ENCODE measurements at places on chromosomes 13 and 19. TPM values are rescaled to one million over a fixed set of nuclear protein-coding genes. Genes with fewer than 3 reads are reported as not detected.

DNA sequence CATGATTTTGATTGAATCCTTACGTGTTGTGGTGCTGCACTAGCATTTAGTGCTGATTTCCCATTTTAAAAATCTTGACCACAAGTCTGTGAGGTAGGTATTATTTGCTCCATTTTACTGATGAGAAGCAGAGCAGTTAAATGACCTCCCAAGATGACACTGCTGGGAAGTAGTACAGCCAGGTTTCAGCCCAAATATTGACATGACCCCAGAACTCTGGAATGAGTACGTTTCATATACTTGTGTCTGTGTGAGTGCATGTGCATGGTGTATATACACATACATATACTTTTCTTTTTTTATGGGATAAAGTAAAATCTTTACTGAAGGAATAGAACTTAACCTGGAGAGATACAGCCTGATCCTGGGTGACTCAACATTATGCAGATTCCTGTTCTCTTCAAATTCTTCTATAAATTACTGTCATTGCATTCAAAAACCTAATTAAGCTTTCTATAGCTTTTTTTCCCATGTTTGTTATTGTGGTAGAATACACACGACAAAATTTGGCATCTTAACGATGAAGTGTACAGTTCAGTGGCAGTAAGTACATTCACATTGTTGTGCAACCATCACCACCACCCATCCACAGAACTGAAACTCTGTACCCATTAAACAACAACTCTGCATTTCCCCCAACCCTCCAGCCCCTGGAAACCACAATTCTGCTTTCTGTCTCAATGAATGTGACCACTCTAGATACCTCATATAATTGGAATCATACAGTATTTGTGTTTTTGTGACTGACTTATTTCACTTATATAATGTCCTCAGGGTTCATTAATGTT is 311.9 kb downstream of the MTUS2 start:
- DNase-seq, result no peak

RDH13 gene
- 24.4 TPM for total RNA-seq

DNA sequence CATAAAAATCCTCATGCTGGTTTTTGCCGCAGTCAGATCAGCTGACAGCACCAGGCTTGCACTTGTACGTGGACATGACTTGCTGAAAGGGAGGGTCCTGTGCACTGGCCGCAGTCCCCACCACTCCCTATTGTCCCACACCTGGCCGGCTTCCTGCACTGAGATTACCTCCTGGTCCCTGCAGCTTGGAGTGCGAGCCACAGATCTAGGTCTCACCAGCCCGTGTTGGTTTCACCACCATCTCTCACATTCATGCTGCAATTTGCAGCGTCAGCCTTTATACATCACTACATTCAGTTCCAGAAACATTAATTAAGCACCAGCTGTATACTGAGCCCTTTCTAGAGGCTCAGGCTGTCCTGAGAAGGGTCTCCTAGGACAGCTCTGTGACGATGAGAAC is 15.0 kb upstream of the CD22 start:
- DNase-seq, result no peak

CALM3 gene
- 202 TPM for total RNA-seq

MAP2K2 gene
- 221 TPM for total RNA-seq

DNA sequence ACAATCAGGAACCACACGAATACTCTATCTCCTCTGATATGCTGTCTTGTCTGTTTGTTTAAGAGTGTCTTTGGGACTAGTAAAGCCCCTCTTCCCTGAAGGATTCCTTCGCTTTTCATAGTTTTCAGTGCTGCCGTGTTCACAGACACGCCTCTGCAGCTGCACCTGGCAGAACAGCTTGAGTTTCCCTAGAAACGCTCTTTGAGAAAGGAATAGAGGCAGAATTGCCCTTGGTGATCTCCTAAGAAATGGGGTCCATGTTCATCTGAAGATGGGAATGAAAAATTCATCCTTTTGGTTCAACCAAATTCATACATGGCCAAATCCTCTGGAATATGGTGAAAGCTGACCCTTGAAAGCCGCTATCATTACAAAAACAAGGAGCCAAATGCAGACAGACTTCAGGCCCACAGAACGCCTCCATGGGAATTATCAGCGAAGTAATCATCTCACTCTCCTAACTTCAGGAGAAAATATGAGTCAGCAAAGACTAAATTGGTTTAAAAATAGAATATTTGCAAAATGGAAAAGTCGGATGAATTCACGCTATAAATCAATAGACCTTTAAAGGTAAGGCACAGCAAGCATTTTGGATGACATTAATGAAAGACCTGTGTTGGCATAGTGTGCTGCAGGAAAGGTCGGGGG is 5.5 kb downstream of the SACS start:
- no peak for DNase-seq

C1QTNF9 gene
- total RNA-seq, result 0.10 TPM

- DNase-seq, result peak; percentile 96
These were observed 32.8 kb downstream of the TMEM161A start for GRCh38 chr19:19105365-19106055.

NXNL1 gene
- not detected for total RNA-seq

KIR2DL3 gene
- not detected for total RNA-seq

- DNase-seq, result no peak
These were observed 82.0 kb downstream of the SLC10A2 start for GRCh38 chr13:102984210-102984609.

- no peak for DNase-seq
These were observed 189.1 kb downstream of the FGF14 start for GRCh38 chr13:102212729-102213128.

WDR88 gene
- total RNA-seq, result not detected

GRCh38 chr13:28859717-28860116 is 39.6 kb downstream of the MTUS2 start:
- DNase-seq, result no peak

DNA sequence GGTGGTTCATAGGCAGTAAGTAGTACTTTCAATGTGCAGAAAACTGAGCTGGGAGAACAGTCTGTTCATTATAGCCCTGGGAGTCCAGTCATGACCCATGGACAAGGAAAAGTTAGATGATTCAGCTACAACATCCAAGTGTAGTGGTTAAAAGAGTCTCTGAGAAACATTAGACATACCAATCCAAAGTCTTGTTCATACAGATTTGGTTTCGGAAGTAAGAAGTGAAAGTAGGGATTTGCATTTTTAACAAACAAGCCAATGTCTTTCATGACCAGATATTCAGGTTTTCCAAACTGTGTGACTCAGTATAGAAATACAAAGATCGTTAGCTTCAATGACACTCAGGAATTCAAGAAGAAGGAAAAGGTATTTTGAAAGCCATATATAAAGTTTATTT is 345.3 kb downstream of the SLITRK1 start:
- no peak for DNase-seq

VMAC gene
- 2.1 TPM for total RNA-seq

- DNase-seq, result no peak
These were observed 21.7 kb downstream of the TUBA3C start for GRCh38 chr13:19159761-19160420.

DNA sequence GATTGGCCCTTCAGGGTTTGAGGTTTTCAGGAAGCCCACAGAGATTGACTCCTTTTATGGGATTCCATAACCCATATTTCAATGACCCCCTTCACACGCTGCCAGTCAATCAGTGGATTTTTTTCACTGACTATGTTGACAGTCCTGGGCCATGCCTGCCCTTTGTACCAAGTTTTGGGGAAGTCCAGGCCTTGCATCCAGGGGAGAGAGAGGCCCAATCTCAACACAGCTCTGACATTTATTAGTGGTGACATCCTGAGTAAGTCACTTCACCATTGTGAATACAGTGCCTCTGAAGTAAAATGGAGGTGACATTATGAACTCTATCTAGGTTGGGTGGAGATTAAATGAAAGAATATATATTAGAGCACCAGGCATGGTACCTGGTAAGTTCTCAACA is 181.1 kb downstream of the NUFIP1 start:
- no peak for DNase-seq

- no peak for DNase-seq
These were observed 1.5 kb downstream of the TUBGCP3 start for GRCh38 chr13:112586334-112586960.

GRCh38 chr13:95642999-95643398 is 1.5 kb downstream of the DZIP1 start:
- peak; percentile 37 for DNase-seq

KIR2DL4 gene
- total RNA-seq, result not detected

- DNase-seq, result no peak
These were observed 122.0 kb upstream of the FNDC3A start for GRCh38 chr13:48853728-48854102.

DNA sequence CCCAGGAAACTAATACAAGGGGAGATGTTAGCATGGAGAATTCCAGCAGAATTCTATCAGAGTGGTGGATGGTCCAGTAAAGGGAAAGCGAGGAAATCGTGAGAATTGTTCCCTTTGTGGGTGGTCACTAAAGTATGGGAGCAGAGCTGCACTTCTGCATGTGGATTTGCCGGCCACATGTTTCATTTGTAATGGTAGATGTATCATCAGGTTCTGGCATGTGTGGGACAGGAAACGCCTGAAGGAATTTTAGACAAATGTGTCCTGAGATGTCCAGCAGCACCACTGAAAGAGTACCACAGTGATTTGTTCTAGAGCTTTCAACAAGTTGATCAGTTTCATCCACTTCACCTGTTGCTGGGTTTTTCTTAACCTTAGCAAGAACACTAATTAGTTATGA is 308.4 kb downstream of the SHISA2 start:
- no peak for DNase-seq

TSSK6 gene
- 9.8 TPM for total RNA-seq

- DNase-seq, result peak; percentile 73
These were observed 8.3 kb downstream of the COL4A1 start for GRCh38 chr13:110298505-110299282.

CEACAM3 gene
- not detected for total RNA-seq

DNA sequence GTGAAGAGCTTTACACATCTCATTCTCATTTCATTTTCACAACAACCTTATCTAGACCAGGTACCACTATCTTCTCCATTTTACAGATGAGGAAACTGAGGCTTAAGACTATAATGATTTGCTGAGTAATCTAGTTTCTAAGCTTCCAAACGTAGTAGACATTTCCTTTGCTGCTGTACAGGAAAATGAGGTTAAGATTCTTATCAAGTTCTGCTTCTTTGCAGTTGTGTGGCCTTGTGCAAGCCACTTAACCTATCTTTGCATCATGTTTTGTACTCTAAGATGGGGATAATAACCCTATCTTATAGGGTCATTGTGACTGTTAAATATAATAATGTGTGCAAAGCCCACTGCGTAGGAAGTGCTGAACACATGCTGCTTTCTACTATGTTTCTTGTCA is 307.9 kb downstream of the HS6ST3 start:
- DNase-seq, result no peak

- peak; percentile 62 for DNase-seq
These were observed 379 bp upstream of the ZNF470 start for GRCh38 chr19:56566904-56567273.

- DNase-seq, result no peak
These were observed 87.9 kb downstream of the URI1 start for GRCh38 chr19:30029721-30030510.

DNA sequence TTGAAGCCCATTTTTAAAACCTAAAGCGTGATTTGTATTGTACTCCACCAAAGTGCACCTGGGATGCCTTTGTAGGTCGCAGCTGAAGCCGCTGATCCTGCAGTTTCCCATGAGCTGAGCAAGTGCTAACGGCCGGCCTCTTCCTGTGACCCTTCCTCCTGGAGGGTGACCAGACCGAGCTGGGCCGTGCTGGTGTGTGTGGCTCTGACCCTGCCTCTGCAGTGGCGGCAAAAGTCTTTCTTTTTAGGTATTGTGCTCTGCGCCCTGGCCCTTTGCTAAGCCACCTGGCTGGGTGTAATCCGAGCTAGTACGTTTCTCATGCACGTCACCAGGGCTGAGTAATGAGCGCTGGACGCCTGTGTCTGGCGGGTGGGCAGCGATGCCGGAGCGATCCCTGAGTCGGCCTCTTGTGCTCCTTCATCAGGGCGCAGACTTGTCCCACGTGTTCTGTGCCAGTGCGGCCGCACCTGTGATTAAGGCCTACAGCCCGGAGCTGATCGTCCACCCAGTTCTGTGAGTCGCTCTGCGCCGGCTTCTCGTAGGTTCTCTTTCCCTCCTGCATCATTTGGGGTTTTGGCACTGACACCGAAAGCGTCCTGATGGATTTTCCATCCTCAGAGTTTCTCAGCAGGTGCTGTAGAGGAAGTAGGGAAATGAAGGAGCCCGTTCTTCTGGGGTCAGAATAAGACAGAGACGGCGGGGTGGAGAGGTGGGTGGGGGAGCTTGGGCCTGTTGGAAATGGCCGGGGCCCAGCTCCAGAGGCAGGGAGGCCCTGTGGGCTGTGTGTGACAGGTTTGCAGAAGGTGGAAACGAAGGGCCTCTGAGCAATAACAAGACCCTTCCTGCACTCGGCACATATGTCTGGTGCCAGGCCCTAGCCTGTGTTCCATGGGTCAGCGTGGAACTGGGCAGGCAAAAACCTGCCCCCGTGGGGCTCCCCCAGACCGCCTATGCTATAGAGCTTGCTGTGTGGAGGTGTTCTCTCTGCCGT is 9.7 kb downstream of the NAXD start:
- peak; percentile 48 for DNase-seq

GRCh38 chr13:98094678-98095266 is 48.1 kb upstream of the FARP1 start:
- no peak for DNase-seq

GRCh38 chr19:4922530-4923275 is 13.4 kb downstream of the UHRF1 start:
- peak; percentile 54 for DNase-seq

CD33 gene
- total RNA-seq, result 0.28 TPM

GRCh38 chr19:6061376-6062130 is 48.7 kb downstream of the RFX2 start:
- DNase-seq, result peak; percentile 26

LILRB4 gene
- total RNA-seq, result not detected

DNA sequence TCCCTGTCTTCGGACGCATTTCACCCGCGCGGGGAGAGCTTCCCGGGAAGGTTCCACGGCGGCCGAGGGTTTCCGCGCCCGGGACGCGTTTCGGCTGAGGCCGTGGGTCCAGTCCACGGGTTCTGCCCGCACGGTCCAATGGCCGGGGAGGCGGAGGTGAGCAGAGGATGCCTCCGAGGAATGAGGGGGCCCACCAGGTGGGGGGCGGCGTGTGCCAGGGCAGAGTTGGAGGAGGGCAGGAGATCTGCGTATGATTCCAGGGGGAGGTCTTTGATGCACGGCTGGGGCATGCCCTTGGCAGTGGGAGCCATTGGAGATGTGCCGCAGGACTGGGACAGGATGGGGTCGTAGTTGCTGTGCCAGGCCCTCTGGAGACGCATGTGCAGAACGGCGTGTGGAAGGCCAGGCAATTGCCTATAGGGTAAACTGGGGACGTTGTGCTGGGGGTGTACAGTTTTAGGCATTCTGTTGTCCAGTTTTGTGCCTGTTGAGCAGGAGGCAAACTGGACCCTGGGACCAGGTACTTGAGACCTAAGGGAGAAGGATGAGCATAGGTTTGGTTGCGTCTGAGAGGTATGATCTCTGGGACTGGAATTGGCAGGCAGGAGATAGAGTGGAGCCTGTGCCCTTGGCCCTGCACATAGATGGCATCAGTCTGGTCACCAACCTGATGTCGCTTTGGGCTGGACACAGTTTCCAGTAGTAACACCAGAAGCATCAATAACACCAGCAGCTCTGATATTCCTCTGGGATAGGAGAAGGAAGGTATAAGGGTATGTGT is 751 bp downstream of the ZNF584 start:
- DNase-seq, result peak; percentile 64
